ENCODE measurements at places on chromosomes 5 and 9. TPM values are rescaled to one million over a fixed set of nuclear protein-coding genes. Genes with fewer than 3 reads are reported as not detected.

The PTGES2 gene
- total RNA-seq: 22.8 TPM

DNA sequence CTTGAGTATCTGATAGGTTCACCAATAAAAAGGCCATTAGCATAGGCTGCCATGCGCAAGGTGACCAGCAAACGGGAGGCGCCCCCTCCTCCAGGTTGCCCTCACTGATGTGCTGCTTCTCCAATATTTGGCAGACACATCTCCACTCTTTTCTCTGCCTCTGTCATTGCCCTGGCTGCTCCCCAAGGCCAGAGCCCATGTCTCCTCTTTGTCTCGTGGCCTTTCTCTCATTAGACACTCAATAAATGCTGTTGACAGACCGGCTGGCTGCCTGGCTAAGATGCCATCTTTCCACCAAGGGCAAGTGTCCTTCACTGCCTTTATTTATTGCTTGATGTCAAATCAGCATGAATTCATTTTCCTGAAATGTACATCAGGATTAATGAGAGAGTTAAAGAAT lies 404.0 kb upstream of the KIF2A start:
- no peak overlapping the region for H3K27ac ChIP-seq
- no peak for DNase-seq
- peaks cover 4% of the 10 kb centered on the region for H3K27me3 ChIP-seq
- no peaks in the 10 kb centered on the region for H3K4me1 ChIP-seq
- no peak overlapping the region for H3K4me3 ChIP-seq
- no peaks in the 10 kb centered on the region for H3K36me3 ChIP-seq

GRCh38 chr9:134935056-134935640 lies 17.4 kb upstream of the FCN1 start:
- no peaks in the 10 kb centered on the region for H3K36me3 ChIP-seq
- DNase-seq: no peak
- H3K4me1 ChIP-seq: no peaks in the 10 kb centered on the region
- H3K27me3 ChIP-seq: no peaks in the 10 kb centered on the region
- H3K4me3 ChIP-seq: no peak overlapping the region
- H3K27ac ChIP-seq: no peak overlapping the region

DNA sequence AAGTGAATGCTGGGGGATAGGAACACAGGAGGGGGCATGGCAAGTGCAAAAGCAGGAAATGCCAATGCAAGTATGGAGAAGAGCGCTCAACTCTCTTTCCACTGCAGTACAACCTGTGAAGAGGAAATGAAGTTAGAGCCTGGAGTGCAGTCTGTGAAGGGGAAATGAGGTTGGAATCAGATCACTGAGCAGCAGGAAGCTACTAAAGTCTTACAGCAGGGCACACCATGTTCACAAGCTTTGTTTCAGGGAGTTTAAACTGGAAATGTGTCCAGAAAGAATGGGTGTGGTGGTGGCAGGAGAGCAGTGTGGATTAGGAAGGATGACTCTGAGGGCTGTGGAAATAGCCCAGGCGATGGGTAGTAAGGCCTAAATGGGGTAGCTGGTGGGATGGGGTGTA lies 15.4 kb downstream of the ARHGEF37 start:
- H3K27me3 ChIP-seq: no peaks in the 10 kb centered on the region
- H3K4me3 ChIP-seq: no peak overlapping the region
- no peak overlapping the region for H3K27ac ChIP-seq
- no peaks in the 10 kb centered on the region for H3K36me3 ChIP-seq

DNA sequence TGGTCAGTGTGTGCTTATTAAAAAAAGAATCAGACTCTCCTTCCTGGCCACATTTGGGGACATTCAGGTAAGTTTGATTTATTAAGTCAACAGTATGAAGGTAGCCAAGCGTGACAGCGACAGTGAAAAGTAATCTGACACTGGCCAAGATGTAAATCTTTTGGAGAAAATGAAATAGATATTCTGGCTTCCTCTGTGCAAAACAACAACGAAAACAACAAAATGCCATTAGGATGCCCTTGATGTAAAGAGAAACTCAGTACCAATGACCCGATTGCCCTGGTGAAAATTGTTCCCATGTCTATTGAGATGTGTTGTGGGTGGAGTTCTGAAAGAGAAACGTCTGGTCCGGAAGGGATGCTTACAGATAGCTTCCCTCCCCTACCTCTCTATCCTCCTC lies 267.8 kb downstream of the MAT2B start:
- no peaks in the 10 kb centered on the region for H3K36me3 ChIP-seq
- H3K4me3 ChIP-seq: no peak overlapping the region
- no peaks in the 10 kb centered on the region for H3K27me3 ChIP-seq
- H3K4me1 ChIP-seq: no peaks in the 10 kb centered on the region
- no peak for DNase-seq

The ANXA1 gene
- total RNA-seq: 28.6 TPM

The SPATA31D4 gene
- not detected for total RNA-seq
